Fibroblast of skin of left quadriceps (primary cell): ENCODE measurements at places on chromosomes 16 and 17.

DNA sequence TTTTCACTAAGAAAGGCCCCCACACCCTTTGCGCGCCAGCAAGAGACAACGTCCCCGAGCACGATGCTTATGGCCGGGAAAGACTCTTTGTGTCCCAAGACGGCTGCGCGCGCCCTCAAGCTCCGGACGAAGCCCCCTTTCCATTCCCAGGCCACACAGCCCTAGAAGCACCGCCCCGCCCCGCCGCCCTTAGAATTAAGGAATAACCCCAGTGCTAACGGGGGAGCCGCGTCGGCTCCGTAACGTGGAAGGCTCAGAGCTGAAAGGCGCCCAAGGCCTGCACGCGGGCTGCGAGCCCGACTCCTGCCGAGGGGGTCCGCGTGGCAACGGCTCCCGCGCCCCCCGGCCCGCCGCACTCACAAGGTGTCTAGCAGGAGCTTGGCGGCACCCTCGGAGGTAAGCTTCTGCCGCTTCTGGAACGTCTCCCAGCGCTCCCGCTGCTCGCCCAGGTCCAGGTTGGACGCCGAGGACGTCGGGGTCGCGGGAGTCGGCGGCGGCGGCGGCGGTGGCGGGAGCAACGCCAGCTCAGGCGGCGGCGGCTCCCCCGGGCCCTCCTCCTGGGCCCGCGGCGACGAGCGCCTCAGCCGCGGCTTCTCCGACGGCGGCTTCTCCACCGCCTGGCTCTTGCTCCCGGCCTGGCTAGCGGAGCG is 477 bp downstream of the CENPV start:
- DNase-seq, result no peak

DNA sequence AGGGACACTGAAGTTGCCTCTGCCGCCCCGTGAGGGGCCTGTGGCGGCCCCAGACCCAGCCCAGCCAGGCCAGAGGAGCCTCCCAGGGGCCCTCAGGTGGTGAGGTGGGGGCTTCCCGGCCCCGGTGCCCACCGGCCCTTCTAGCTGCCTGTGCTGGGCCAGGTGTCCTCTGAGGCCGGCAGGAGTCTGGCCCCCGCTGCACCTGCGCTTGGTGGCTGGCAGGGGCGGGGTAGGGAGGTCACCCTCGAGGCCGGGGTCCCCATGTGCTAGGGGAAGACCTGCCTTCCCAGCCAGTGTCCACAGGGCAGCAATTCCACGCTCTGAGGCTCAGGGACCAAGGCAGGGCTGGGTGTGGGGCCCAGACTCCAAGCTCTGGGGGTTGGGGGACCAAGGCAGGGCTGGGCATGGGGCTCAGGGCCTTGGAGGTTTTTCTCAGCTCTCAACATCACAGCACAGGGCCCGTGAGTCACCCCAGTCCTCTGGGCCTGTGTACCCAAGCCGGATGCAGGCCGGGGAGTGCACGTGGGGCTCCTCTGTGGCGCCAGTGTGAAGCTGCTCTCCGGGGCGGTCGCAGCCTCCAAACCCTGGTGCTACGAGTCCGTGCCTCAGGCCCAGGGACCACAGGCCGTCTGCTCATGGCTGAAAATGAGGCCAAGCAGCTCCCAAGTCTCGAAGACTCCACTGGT is 1.3 kb upstream of the CCDC154 start:
- DNase-seq, result no peak

- DNase-seq, result no peak
These were observed 121.7 kb downstream of the HIC1 start for GRCh38 chr17:2176499-2177169.

GRCh38 chr17:66517336-66518009 is 215.1 kb downstream of the PRKCA start:
- DNase-seq, result no peak

GRCh38 chr16:12526515-12526914 is 277.2 kb downstream of the CPPED1 start:
- no peak for DNase-seq

DNA sequence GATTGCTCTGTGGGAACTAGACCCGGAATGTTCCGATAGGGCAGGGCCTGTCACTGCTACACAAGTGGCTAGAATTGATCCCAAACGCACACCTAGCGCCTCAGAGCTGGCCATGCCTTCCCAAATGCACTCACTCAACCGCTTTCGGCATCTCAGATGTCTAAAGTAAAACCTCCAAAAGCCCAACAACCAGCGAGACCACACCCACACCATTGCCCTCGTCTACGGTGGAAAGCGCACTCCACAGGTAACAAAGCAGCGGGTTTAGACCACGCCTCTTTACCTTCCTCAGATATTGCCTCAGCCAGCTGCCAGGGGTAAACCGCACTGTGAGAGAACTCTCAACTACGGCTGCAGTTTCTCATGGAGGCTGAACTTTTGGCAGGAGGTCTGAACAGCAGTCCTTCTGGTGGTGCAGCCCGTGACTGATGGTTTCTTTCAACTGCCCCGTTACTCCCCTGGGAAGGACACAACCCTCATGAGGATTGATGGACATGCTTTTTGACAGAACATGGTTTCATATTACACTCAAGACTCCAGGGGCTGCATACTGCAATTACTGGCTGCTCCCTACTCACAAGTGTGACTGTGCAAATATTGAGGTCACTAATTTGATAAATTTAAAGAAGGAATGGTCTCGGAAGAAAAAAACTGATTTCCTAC is 34.5 kb downstream of the USP7 start:
- no peak for DNase-seq

GRCh38 chr17:896953-897661 is 82.5 kb downstream of the NXN start:
- DNase-seq, result no peak

DNA sequence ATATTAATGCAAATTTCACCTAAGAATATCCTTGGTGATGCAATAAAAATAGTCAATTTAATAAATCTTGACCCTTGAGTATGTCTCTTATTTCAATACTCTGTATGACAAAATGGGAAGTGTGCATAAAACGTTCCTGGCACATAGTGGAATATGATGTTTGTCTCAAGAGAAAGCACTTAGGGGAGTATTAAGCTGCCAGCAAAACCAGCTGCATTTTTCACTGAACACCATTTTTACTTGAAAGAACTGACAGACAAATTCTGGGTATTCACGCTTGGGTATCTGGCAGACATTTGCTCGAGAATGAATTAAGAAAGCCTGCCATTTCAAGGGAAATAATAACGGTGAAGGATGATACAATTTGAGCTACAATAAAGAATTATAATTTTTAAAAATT is 364.8 kb downstream of the SOX9 start:
- no peak for DNase-seq
